ENCODE measurements at places on chromosomes 13 and 19.
A peak's percentile ranks its signal among the peaks of the same experiment; 100 is the strongest.

GRCh38 chr13:102002287-102002686 lies 399.6 kb downstream of the FGF14 start:
- DNase-seq = peak; percentile 5

DNA sequence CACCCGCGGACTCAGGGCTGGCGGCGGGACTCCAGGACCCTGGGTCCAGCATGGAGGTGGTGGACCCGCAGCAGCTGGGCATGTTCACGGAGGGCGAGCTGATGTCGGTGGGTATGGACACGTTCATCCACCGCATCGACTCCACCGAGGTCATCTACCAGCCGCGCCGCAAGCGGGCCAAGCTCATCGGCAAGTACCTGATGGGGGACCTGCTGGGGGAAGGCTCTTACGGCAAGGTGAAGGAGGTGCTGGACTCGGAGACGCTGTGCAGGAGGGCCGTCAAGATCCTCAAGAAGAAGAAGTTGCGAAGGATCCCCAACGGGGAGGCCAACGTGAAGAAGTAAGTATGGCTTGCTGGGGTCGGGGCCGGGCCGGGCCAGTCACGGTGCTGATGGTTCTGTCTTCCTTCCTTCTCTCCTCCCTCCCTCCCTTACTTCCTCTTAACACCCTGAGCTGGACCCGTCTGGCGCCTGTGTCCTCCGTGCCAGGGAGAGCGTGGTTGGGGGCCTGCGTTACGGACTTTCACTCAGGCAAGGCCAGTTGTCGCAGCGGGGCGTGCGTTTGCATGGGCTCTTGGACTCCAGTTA lies 1.4 kb downstream of the STK11 start:
- DNase-seq = no peak

DNA sequence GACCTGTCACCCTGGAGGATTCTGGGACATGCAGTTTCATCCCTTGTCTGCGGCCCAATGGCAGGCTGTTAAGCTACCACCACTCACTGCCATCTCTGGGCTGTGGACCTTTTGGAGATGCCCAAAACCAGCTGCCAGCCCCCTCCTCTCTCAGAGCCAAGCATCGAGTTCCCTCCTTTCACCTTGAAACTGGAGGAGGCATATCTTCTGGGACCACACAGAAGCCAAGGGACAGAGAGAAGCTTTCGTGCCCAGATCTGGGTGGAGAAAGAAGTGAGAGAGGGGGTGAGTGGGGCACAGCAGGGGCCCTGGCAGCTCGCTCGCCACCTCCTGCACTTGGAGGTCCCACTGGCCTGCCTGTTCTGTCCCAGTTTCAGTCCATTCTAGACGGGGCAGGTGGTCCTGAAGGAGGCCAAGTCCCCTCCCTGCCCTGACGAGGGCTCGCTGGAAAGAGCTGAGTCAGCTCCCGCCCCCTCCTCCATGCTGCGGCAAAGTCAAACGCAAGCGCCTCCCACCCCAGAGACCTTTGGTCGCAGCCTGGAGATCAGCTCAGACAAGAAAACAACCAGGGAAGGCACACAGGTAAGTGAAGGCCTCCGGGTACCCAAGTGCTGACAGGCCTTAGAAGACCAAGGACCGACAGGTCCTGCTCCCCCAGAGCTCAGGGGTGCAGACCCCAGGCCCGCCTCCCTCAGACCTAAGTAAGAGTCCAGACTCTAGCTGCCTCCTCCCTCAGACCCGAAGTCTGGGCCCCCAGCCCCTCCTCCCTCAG lies 3.8 kb downstream of the BCAT2 start:
- peak; percentile 40 for DNase-seq

- peak; percentile 52 for DNase-seq
Observed at GRCh38 chr19:46913852-46914430, 53.1 kb downstream of the ARHGAP35 start.

GRCh38 chr13:50805805-50806204 lies 37.7 kb downstream of the DLEU7 start:
- DNase-seq = peak; percentile 12

GRCh38 chr13:37602733-37603381 lies 4.3 kb upstream of the POSTN start:
- peak; percentile 36 for DNase-seq

DNA sequence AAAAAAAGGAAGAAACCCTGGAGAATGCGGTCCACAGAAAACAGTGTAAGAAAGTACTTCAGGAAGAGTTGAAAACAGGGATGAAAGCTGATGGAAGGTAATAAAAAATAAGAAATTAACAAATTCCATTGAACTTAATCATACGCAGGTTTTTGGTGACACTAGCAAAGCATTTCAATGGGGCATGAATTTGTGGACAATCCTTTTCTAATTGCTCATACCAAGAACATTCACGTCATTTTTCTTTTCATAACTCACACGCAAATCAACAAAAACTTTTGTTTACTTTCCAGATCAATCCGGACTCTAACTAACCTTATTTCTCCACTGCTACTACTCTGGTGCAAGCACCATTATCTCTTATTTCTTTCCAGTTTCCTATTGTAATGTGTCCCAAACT lies 1195.0 kb downstream of the SLITRK5 start:
- DNase-seq = peak; percentile 9
